ENCODE measurements at places on chromosomes 5 and 9. TPM values are rescaled to one million over a fixed set of nuclear protein-coding genes. Genes with fewer than 3 reads are reported as not detected.
A peak's percentile ranks its signal among the peaks of the same experiment; 100 is the strongest.

PAEP gene
- total RNA-seq = not detected

DNA sequence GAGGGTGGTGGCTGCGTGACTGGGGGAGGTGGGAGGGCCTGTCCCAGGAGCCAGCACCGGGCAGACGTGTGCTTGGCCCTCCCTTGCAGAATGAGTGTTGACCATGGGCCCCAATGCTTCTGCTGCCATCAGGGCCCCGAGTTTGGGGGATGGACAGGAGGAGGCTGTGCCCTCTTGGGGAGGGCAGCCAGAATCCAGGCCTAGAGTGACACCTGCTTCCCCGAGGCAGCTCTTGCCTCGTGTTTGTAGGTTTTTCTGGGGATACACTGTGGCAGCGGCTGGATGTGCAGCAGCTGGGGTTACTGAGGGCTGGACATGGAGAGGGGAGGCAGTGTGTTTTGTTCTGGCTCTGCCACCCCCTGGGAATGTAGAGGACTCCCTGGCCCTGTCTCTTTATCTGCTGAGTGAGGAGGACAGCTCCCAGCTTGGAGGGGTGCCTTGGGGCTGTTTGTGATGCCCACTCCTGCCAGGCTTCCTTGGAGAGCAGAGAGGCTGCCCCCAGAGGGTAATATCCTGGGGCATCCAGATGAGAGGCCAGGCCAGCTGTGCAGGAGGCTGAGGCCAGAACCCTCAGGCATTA is 22.7 kb downstream of the WNK2 start:
- no peaks in the 10 kb centered on the region for H3K4me1 ChIP-seq
- no peak overlapping the region for H3K27ac ChIP-seq
- no peak overlapping the region for H3K4me3 ChIP-seq
- DNase-seq = no peak

- no peak for DNase-seq
- H3K4me1 ChIP-seq = no peaks in the 10 kb centered on the region
Measured at GRCh38 chr5:159402311-159402710, 72.0 kb upstream of the IL12B start.

- no peak overlapping the region for H3K27ac ChIP-seq
- no peak overlapping the region for H3K4me3 ChIP-seq
- H3K36me3 ChIP-seq = no peaks in the 10 kb centered on the region
Measured at GRCh38 chr5:149387081-149387631, 8.1 kb upstream of the IL17B start.

DNA sequence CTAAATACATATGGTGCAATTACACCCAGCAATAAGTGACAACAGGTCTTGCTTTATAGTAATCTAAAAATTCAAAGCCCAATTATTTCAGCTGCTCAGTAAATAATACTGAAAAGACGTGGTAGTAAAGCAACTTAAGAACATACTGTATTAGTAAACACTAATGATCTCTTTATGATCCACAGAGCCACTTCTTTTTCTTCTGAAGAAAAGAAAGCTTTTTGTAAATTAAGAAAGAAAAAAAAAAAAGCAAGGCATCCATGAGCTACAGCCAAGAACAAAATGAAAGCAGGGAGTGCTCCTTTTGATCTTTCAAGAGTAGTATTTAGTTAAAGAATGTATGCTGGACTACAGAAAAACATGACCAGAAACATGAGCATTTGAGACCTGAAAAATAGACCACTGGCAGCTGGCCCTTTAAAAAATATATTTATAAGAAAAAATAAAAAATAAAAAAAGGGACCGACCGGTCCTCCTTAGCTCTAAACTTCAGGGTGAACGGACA is 348.7 kb downstream of the GLIS3 start:
- H3K4me1 ChIP-seq = no peaks in the 10 kb centered on the region
- H3K27me3 ChIP-seq = no peaks in the 10 kb centered on the region
- H3K27ac ChIP-seq = no peak overlapping the region
- H3K36me3 ChIP-seq = no peaks in the 10 kb centered on the region

- H3K4me1 ChIP-seq = peaks cover 1% of the 10 kb centered on the region
- DNase-seq = no peak
- no peaks in the 10 kb centered on the region for H3K36me3 ChIP-seq
- no peak overlapping the region for H3K27ac ChIP-seq
- H3K4me3 ChIP-seq = no peak overlapping the region
- H3K27me3 ChIP-seq = peaks cover 2% of the 10 kb centered on the region
Measured at GRCh38 chr5:38569180-38569579, 12.7 kb upstream of the LIFR start.

DNA sequence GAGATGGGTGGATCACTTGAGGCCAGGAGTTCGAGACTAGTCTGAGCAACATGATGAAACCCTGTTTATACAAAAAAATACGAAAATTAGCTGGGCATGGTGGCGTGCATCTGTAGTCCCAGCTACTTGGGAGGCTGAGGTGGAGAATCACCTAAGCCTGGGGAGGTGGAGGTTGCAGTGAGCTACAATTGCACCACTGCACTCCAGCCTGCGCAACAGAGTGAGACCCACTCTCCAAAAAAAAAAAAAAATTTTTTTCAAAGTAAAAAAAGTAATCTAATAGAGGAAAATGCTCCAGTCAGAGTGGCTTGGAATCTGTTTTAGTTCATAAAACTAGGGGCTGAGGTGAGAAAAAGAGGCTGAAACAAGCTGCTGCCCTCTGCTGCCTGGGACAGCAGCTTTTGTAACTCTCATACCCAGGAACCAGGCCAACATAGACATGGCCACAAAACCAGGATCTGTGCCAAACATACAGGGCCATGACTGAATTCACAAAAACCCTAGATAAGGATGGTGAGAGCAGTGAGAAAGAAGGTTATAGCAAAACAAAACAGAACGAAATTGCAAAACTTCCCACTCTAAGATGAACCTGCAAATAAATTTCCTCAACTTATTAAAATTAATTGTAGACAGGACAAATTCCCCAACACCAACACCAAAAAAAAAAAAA is 13.1 kb upstream of the DCAF12 start:
- no peak overlapping the region for H3K27ac ChIP-seq
- DNase-seq = no peak
- H3K4me3 ChIP-seq = no peak overlapping the region
- peaks cover 4% of the 10 kb centered on the region for H3K36me3 ChIP-seq

DNA sequence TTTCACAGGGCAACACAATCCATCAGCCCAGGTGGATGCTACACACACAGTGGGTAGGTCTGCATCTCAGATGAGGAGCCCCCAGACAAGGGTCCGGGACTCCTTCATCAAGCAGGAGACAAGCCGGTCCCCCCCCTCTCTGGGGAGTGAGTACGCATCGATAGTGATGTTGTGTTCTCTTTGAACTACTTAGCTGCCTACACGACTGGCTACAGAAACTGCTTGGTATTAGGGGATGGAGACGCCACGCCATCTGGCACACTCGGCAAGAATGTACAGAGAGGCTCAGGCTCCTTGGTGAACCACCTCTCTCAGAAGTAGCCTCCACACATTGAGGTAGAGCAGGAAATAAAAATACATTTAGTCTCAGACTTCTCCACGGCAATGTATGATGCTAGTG is 179.8 kb downstream of the CNTNAP3 start:
- no peak overlapping the region for H3K4me3 ChIP-seq
- H3K27me3 ChIP-seq = no peaks in the 10 kb centered on the region
- H3K27ac ChIP-seq = no peak overlapping the region
- H3K36me3 ChIP-seq = no peaks in the 10 kb centered on the region
- DNase-seq = no peak

SLCO6A1 gene
- 0.51 TPM for total RNA-seq

GRCh38 chr5:131766689-131767088 is 30.1 kb downstream of the FNIP1 start:
- peaks cover 11% of the 10 kb centered on the region for H3K4me1 ChIP-seq
- H3K27ac ChIP-seq = no peak overlapping the region
- DNase-seq = no peak
- peaks cover 5% of the 10 kb centered on the region for H3K36me3 ChIP-seq

DNA sequence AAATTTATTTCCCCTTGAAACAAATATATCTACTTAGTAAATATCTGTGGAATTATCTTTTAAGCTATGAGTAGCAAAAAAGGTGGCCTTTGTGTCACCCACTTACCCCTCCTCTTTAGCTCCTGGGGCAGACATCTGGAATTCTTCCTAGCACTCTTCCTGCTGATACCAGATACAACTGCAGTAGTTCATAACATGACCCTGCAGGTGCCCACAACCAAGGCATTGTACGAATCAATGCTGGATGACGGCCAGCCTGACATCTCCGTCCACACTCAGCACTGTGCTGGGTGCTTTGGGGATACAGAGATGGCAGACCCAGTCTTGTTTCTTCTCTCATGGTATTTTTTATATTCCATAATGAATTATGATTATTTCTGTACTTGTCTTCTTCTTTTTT is 152.3 kb downstream of the GOLPH3 start:
- H3K4me1 ChIP-seq = peaks cover 47% of the 10 kb centered on the region
- peaks cover 16% of the 10 kb centered on the region for H3K36me3 ChIP-seq
- DNase-seq = no peak
- H3K4me3 ChIP-seq = no peak overlapping the region

DNA sequence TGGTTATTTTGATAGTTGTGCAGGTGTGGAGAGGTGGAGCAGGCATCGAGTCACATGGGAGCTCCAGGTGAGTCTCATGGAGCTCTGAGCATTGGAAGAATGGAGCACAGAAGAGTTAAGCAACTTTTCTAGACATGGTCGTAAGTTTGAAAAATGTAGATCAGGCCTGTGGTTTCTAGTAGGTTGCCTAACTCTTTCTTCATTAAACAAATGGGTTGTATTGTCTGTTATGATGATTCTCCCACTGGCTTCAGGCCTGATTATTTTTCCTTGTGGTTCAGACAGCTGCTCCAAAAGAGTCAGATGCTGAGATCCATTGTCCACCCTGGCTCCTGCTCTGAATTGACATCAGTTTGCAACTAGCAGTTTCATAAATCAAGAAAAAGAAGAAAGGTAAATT is 80.3 kb upstream of the RPS23 start:
- no peak for DNase-seq
- H3K4me1 ChIP-seq = peaks cover 22% of the 10 kb centered on the region
- H3K27me3 ChIP-seq = peaks cover 1% of the 10 kb centered on the region
- no peak overlapping the region for H3K4me3 ChIP-seq
- H3K27ac ChIP-seq = no peak overlapping the region

- no peaks in the 10 kb centered on the region for H3K36me3 ChIP-seq
- H3K4me3 ChIP-seq = no peak overlapping the region
- no peaks in the 10 kb centered on the region for H3K4me1 ChIP-seq
- no peak overlapping the region for H3K27ac ChIP-seq
- DNase-seq = peak; percentile 78
- H3K27me3 ChIP-seq = peaks cover 4% of the 10 kb centered on the region
Measured at GRCh38 chr5:6820851-6821479, 107.7 kb downstream of the TENT4A start.

DNA sequence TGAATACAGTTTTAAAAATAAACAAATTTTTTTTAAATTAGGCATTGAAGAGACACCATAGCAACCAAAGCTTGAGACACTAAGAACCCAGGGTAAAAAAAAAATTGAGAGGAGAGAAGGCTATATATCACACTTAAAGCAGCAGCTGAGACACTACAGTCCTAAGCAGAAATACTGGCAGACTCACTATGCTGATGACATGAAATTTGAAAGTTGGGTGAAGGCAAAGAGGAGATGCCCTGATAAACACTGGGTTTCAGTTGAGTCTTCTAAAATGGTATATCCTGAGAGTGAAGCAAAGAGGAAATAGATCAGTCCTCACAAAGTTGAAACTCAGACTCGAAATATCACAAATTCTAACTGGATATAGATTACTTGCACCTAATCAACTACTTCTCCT is 419.9 kb upstream of the CDH9 start:
- no peaks in the 10 kb centered on the region for H3K27me3 ChIP-seq
- no peaks in the 10 kb centered on the region for H3K4me1 ChIP-seq
- no peak for DNase-seq
- H3K36me3 ChIP-seq = no peaks in the 10 kb centered on the region
- H3K27ac ChIP-seq = no peak overlapping the region

DNA sequence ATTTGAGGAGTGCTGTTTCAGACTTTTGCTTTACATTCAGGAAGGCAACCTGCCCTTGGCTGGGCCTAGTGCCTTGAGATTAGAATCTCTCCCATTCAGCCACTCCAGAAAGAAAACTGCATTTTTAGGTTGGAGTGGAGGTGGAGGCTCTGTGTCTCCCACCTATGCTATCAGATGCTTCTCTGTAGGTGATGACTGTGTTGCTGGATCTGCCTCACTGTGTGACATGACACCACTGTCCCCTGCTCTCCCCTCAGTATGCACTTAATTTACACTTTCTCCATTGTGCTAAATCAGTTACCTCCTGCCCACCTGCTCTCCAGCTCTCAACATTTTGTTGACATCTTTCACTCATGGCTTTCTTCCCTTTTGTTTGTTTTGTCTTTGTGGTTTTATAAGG is 265.8 kb downstream of the TENT4A start:
- no peaks in the 10 kb centered on the region for H3K36me3 ChIP-seq
- DNase-seq = no peak
- H3K4me3 ChIP-seq = no peak overlapping the region
- H3K27me3 ChIP-seq = no peaks in the 10 kb centered on the region
- H3K27ac ChIP-seq = no peak overlapping the region
- no peaks in the 10 kb centered on the region for H3K4me1 ChIP-seq

DNA sequence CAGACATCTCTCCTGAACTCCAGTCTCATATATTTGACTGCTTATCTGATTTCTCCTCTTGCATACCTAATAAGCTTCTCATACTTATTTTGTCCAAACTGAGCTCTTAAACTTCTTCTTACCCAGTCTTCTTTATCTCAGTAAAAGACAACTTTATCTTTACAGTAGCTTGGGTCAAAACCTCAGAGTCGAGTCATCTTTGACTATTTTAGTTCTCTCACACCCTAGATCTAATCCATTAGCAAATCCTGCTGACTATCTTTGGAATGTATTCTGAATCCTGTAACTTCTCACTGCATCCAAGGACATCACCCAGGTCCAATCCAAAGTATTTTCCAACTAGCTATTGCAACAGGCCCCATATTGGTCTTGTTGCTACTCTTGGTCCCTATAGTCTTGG is 11.8 kb upstream of the JAK2 start:
- no peaks in the 10 kb centered on the region for H3K36me3 ChIP-seq
- DNase-seq = no peak
- no peak overlapping the region for H3K4me3 ChIP-seq
- H3K4me1 ChIP-seq = no peaks in the 10 kb centered on the region
- H3K27me3 ChIP-seq = no peaks in the 10 kb centered on the region

All from endothelial cell (in vitro differentiated cells).